ENCODE measurements at places on chromosomes 1 and 21. TPM values are rescaled to one million over a fixed set of nuclear protein-coding genes. Genes with fewer than 3 reads are reported as not detected.

AGPAT3 gene
- 45.1 TPM for total RNA-seq

LRRC8B gene
- 10.3 TPM for total RNA-seq

PDPN gene
- total RNA-seq: 47.5 TPM

NBPF11 gene
- total RNA-seq: 2.5 TPM

DCST1 gene
- not detected for total RNA-seq

COL9A2 gene
- 2.0 TPM for total RNA-seq

ADGRL2 gene
- total RNA-seq: 0.57 TPM

GRCh38 chr1:200960236-200960947 is 63.1 kb downstream of the KIF21B start:
- DNase-seq: no peak

DNA sequence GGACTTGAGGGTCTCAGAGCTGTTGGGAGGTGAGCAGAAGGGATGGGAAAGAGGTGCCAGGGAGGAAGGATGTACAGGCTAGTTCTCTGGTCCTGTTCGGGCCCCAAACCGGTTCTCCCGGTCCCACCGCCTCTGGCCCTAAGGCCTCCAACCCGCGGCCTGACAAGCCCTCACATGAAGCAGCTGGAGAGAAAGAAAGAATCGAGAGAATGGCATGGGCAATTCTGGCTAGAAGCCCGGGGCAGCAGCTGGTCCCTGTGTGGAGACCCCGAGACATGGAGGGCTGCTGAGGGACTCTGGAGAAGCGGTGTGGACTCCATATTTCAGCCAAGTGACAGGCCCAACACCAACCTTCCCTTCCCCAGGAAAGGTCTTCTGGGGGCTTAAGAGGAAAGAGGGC is 730 bp downstream of the CDC42SE1 start:
- DNase-seq: peak; percentile 17

GRCh38 chr1:81029266-81029665 is 771.5 kb upstream of the ADGRL2 start:
- DNase-seq: no peak

GRCh38 chr1:154748405-154748775 is 121.7 kb downstream of the KCNN3 start:
- no peak for DNase-seq

- DNase-seq: peak; percentile 41
Observed at GRCh38 chr1:155173478-155174323, at the start of gene TRIM46. TSS of gene TRIM46 (plus strand) at chr1:155173849. CDS start at chr1:155173967, 118 bp downstream.

DNA sequence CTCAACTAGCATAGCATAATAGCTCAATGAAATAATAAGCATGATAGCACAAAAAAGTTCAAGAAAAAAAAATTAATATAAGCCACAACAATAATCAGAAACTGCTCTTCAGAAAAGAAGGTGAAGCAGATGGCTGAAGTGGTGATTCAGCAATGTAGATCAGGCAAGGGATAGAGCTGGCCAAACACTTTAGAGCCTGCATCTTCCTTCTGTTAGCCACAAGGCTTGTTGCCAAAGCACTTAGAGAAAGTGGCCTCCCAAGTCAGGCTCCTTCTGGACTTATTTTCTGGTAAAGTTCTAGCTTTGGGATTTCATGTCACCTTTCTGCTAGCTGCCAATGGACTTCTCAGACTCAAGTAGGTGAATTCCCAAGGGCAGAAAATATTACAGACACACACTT is 60.3 kb upstream of the C1orf87 start:
- DNase-seq: peak; percentile 19
